Stimulated activated CD8-positive, alpha-beta memory T cell treated with anti-CD3 and anti-CD28 coated beads, Interleukin-15, amount 100 ng/mL, for 24 hours (primary cell): ENCODE measurements at places on chromosomes 4 and X.
A peak's percentile ranks its signal among the peaks of the same experiment; 100 is the strongest.

- DNase-seq = no peak
Measured at GRCh38 chr4:78069859-78070258, 12.7 kb downstream of the FRAS1 start.

- no peak for DNase-seq
Measured at GRCh38 chrX:67922966-67923365, 379.1 kb downstream of the AR start.

DNA sequence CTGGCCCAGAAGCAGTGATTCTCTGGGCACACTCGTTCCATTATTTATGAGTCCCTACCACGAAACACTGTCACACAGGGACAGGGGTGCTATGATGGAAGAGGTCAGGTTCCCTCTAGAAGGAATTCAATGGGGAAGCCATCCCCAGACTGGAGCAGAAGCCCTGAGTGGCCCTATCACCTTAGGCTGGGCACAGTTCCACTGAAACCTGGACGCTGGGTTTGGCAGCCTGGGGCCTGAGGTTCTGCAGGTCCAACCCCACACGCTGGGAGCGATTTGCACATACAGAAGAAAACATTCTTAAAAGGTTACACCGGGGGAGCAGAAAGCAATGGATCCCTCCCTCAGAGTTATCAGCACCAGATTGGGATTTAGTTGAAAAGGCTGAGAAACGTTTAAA, 63.3 kb downstream of the PHKA2 start:
- no peak for DNase-seq

GRCh38 chr4:137640838-137641158, 108.5 kb upstream of the PCDH18 start:
- no peak for DNase-seq

DNA sequence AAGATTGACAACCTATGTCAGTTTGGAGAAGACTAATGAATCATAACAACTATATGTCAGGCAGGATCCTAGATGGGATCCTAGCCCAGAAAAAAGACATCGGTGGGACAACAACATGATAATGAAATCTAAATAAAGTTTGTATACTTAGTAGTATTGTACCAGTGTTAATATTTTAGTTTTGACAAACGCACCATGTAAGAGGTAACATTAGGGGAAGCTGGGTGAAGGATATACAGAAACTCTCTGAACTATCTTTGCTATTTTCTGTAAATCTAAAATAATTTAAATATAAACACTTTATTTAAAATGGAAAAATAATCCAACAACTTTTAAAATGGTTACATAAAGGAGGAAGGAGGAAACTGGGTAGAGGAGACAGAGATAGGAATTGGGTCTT, 105.6 kb upstream of the AP1S2 start:
- no peak for DNase-seq

- DNase-seq = no peak
Measured at GRCh38 chr4:141132072-141132708, 1.1 kb downstream of the RNF150 start.

GRCh38 chrX:76148753-76149152, 24.1 kb upstream of the PBDC1 start:
- DNase-seq = no peak

DNA sequence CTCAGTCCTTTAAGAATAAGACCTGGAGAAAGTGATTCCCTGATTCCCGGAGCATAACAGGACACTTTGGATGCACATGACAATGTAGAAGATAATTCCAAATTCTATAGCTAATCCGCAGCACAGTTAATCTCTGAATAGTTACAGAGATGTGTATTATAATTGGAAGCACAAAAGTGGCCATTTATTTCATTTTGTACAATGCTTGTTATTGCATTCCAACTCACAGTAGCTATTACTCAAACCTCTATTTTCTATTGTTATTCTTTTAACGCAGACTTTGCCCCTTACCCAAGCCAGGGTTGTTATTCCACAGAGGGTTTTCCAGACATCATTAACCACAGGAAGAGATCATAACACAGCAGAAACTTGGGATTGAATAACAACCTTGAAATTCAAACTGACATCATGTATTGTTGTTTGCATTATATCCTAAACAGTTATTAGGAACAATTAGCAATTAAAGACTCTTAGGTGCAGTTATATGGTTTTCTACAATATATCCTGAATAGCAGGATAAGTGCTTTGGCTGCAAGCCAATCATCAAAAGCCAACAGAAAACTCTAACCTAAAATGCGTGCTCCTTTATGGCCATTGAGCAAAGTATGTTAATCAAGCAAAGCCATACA, 984.0 kb upstream of the TENM3 start:
- no peak for DNase-seq

DNA sequence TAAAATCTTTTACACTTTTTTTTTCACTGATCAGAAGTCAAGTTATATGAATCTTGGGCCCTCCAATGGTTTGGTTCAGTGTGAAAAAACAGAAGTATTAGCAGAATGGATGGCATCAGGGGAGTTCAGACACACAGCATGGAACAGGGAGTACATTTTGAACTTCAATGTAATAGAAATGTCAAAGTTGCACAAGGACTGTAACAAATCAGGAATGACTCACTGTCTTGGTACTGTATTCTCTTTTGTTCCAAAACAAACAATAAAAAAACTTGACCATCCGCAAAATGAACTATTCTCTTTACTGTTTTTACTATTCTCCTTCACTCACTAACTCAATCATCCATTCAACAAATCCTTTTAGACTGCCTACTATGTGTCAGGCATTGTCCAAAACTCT, 401.0 kb downstream of the FSTL5 start:
- no peak for DNase-seq

DNA sequence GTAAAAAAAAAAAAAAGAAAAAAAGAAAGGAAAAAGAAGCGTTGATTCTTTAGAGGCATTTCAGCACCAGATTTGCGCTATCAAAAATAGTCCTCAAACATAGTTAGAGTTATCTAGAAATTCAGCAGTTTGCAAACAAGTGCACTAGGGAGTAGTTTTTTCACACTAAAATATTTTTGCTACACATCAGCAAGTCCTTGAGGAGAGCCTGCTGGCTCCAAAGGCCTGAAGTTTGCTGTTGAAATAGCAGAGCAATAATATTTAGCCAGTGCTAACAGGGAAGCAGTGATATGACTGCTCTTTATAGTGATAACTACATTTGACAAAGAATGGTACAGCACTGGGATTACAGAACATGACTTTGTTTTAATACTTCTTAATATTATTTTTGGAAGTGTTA, 472.2 kb downstream of the PCDH7 start:
- DNase-seq = no peak

GRCh38 chrX:24020306-24020876, 6.6 kb downstream of the KLHL15 start:
- no peak for DNase-seq

GRCh38 chrX:68307769-68308168, 125.5 kb downstream of the OPHN1 start:
- no peak for DNase-seq

GRCh38 chrX:750263-750662, 119.7 kb downstream of the SHOX start:
- no peak for DNase-seq

DNA sequence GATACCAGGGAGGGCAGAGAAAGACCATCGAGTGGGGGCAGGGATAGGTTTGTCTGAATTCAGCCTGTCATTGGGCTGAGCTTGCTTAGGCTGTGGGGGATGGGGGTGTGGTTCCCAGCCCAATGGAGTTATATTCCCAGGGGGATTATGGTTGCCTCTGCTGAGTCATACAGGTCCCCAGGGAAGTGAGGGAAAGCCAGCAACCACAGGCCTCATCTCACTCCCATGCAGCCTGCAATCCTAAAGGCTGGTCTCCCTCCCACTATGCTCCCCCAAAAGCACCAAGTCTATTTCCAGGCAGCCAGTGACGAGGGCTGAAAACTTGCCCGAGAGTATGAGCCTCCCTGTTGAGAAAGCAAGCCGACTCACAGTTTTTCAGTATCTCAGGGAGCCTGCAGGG, 39.3 kb downstream of the AFM start:
- no peak for DNase-seq

DNA sequence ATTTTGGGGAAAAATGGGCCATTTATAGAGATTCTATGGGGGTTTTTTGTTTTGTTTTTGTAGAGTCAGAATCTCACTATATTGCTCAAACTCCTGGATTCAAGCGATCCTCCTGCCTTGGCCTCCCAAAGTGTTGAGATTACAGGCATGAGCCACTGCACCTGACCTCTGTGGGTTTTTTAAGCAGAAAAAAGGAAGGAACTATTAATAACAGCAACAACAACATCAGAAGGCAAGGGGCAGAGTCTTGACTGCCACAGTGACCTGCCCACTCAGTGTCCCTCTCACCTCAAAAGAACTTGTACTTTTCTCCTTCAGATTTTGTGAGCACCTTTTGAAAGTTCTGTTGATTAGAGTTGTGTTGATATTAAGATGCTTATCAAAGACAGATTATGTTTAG, 48.1 kb downstream of the FNIP2 start:
- DNase-seq = no peak

GRCh38 chrX:148372925-148373324, 127.5 kb upstream of the AFF2 start:
- DNase-seq = no peak

- peak; percentile 41 for DNase-seq
Measured at GRCh38 chr4:24419181-24420034, 164.9 kb downstream of the DHX15 start.

- no peak for DNase-seq
Measured at GRCh38 chr4:85688055-85688740, 213.2 kb downstream of the ARHGAP24 start.

DNA sequence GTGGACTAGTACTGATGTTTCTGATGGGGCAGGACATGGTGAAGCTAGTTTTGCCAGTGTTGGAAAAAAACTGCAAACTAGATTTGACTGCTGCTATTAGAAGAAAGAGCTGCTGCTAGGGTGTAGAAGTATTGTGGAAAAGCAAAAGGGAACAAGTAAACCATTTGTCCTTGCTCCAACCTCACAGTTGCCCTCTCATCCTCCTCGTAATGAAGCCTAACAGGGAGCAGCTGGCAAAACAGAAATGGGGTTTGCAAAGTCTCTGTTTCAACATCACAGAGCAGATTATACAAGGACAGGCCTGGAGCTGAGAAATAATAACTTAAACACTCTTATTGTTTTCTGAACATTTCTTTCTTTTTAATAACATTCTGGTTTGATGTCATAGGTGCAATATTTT, 346.2 kb downstream of the MAGEB5 start:
- no peak for DNase-seq

DNA sequence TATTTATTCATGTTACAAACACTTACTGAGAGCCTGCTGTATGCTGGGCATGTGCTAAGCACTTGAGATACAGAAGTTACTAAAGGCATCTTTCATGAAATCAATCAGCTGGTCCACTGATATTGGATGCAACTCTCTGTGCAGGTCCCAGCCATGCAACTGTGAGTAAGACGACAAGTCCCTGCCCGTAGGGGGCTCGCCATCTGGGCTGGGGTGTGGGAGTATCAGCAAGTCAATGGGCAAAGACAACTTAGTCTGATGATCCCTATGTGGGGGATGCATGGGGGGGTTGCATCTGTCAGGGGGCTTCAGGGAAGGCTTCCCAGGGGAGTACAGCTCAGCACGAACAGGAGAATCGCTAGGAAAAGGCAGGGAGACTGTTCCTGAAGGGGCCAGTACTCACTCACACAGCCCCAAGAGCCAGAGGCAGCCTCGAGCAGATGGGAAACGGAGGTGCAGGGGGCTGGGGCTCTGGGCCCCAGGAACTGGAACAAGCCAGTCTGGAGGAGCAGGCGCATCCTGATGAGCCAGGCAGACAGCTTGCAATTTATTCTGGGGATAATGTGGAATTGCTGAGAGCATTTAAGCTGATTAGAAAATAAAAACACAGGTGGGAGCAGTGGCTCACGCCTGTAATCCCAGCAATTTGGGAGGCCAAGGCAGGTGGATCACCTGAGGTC, 40.2 kb downstream of the CRMP1 start:
- no peak for DNase-seq

- DNase-seq = no peak
Measured at GRCh38 chr4:41935652-41936021, 408 bp downstream of the TMEM33 start.

DNA sequence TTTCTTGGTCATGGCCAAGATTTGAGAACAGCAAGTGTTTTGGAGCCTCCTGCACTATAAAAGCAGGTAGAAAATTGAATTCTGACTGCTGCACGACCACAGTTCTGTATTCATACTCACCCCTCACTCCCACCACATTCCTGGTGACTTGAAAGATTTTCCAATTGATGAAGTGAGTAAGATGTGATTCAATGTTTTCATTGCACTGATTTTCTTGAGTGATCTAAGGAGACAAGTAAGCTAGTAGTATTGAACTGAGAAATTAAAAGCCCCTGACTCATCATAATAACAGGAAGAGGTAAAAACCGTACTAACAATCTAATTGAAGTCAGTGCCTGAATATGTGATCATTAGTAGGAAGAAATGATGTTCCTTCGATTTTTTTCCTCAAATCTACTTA, 6.1 kb upstream of the SEC24D start:
- no peak for DNase-seq

- DNase-seq = no peak
Measured at GRCh38 chr4:104491481-104492182, 3.1 kb downstream of the CXXC4 start.

GRCh38 chrX:133384454-133384853, 30.8 kb downstream of the GPC4 start:
- DNase-seq = no peak

GRCh38 chrX:70969635-70970481, 39.0 kb upstream of the SLC7A3 start:
- no peak for DNase-seq
